EH (cell line): ENCODE measurements at places on chromosomes 5 and 9.

GRCh38 chr5:36938129-36938528, 61.6 kb downstream of the NIPBL start:
- DNase-seq, result no peak

- DNase-seq, result peak; percentile 17
Observed at GRCh38 chr9:33676746-33677505, 118.4 kb upstream of the PRSS3 start.

- DNase-seq, result peak; percentile 7
Observed at GRCh38 chr5:173202266-173202875, 32.6 kb downstream of the NKX2-5 start.

- peak; percentile 8 for DNase-seq
Observed at GRCh38 chr5:110853267-110853666, 114.5 kb downstream of the SLC25A46 start.

DNA sequence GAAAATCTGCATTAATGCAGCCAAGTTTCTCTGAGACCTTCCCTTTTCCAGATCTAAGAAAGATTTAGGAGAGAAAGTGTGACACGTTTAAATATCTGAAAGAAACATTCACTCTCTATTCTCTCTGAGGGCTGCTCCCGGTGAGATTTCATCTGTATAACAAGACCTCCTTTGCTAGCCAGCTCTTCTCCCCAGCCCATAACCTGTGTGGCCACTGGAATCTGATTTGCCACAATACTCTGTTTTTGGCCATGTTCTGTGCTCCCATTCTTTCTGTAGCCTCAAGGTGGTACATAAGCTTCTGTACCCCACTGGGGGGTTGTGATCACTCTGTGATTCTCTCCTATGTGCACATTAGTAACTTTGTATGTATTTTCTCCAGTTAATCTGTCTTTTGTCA, 291.0 kb upstream of the SEMA6A start:
- DNase-seq, result no peak

DNA sequence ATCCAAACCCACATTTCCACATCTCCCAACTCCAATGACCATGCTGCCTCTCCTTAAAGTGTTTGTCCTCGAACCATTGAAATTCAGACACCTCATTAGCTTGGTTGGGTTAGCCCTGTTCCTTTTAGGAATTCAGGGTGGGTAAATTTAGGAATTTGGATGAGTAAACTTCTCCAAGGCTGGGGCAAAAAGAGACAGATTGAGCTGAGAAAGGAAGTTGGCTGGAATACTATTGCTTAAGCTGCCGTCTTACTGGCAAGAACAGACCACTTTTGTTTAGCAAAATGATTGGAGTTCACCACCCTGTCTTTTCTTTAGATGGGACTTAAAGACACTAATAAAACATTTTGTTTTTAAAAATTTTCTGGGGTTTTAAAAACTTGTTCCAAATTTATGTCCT, 143.6 kb upstream of the GDNF start:
- no peak for DNase-seq

DNA sequence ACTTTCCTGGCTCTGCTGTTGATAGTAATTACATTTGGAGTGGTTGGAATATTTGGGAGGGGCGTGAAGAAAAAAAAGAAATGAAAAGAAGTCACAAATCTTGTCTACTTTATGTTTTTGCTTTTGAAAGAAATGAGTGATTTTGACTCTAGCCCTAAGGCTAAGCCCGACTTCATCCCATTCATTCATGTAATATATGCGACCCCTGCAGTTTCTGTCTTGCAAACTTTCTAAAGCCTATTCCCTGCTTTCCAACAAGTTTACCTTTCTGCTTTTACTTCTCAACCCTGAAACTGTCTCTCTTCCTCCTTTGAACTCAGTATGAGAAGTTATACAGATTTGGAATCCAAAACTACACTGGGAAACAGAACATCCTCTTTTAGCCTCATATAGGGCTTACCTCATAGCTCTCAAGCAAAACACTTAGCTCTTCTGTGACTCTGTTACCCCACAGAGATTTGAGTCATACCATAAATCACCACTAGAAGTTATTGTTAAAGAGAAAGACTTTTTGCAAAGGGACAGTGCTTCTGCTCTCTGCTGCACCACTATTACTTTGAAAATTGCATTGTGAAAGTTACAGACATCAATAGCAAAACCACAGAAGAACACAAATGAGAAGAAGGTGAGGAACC, 1.6 kb downstream of the CFAP95 start:
- DNase-seq, result peak; percentile 53

GRCh38 chr9:115653171-115653606, 500.4 kb upstream of the PAPPA start:
- DNase-seq, result peak; percentile 79

GRCh38 chr5:32572778-32573480, 12.4 kb upstream of the SUB1 start:
- no peak for DNase-seq

GRCh38 chr5:162052676-162053075, 14.9 kb upstream of the GABRG2 start:
- DNase-seq, result no peak

GRCh38 chr5:16521521-16522483, 56.2 kb upstream of the ZNF622 start:
- no peak for DNase-seq

- DNase-seq, result peak; percentile 76
Observed at GRCh38 chr5:54702470-54702869, 184.9 kb downstream of the SNX18 start.

DNA sequence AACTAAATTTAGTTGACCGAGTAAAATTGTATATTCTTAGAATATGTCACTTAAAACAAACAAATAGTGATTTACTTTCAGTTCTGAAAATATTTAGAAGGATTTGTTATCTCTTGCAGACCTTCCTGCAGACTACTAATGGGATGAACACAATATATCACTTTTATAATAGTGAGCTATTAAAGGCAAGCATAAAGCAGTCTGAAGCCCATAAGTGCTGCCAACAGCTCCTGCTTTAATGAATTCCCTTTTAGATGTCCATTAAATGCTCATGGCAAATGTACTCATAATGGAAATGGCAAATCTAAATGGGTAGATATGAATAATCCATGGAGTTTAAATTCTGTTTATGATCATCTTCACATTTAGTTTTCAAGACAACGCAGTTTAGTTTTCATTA, 170.2 kb downstream of the RANBP17 start:
- no peak for DNase-seq

DNA sequence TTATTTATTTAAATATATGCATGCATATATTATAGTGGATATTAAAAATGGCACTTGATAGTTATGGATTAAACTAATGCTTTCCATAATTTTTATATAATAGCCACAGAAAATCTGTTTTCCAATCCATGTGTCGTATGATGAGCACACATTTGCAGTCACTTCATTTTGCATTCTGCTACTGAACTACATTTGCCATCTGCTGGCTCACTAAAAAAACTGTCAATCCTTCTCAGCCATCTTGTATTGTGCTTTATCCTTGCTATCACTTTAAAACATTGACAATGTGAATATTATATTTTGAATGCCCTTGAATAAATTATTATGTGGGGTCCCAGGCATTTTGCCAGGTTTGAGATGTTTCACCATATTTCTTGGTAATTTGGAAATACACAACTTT, 586.6 kb downstream of the DNAH5 start:
- no peak for DNase-seq

DNA sequence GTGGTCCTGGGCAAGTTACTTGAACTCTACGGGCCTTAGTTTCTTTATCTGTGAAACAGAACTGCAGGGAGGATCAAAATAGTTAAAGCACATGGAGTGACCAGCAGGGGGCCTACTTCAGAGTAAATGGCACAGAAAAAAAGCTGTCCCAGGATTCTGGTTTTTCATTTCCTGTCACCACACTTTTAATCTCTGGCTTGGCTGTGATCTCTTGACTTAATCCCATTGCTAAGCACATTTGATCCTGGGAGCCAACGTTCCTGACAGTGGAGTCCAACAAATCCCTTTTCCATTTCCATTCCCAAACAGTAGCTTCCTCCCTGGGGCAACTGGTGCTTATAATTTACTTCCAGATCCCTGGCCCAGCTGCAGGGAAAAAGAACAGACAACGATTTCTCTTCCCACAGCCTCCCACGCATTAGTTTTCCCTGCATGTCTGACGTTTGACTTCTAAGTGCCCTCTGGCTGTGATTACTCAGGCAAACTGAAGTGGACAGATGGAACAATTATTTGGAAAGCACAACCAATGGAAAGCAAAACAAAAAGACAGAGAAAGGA, 136.5 kb upstream of the STK32A start:
- peak; percentile 56 for DNase-seq

GRCh38 chr5:81184749-81185110, 48.4 kb upstream of the CKMT2 start:
- DNase-seq, result no peak

GRCh38 chr5:144945503-144945902, 774.8 kb downstream of the KCTD16 start:
- no peak for DNase-seq

- no peak for DNase-seq
Observed at GRCh38 chr5:165157219-165157618, 1651.8 kb downstream of the MAT2B start.

DNA sequence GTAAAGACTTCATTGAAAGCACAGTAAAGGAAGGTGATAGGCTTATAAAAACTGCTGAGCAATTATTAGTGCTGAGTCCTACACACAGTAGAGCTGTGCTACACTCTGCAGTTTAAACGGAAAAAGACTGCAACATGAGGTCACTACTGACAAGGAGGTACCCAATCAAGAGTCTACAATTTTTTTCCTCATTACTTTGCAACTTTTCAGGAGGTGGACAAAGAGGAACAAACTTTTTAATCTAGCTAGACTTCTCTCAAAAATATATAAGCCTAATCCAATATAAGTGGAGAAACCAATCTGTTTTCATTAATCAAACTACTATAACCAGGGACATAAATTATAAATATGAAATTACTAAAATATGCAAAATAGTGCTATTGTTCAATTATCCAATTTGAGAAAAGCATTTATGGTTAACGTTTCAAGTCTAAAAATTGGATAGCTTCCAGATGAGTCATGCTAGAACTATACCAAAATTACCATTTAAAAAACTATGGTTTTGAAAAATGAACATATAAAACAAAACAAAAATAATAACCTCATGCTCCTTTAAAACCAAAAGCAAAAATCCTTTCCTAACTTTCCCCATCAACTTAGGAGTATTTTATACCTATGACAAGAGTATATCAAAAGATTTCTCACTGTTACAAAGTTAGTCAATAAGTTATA, 37.7 kb downstream of the FAM13B start:
- peak; percentile 43 for DNase-seq

GRCh38 chr9:81146241-81146640, 543.1 kb downstream of the TLE1 start:
- DNase-seq, result no peak

DNA sequence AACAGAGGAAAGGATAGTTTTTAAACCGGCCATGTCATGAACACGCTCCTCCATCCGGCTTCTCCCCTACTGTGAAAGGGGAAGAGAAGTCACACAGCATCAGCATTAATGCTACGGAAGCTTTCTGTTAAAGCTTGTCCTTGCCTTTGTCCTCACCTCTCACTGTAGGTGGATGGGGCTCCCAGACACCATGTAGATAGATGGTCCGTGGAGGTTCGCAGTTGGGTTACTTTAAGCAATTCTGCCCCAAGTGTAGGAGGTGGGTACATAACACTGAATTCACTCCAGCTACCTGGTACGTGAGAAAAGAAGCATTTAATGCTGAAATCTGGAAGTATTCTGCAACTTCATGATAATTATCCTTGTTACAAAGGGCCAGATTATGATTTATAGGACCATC, 165.8 kb downstream of the BAAT start:
- DNase-seq, result no peak

DNA sequence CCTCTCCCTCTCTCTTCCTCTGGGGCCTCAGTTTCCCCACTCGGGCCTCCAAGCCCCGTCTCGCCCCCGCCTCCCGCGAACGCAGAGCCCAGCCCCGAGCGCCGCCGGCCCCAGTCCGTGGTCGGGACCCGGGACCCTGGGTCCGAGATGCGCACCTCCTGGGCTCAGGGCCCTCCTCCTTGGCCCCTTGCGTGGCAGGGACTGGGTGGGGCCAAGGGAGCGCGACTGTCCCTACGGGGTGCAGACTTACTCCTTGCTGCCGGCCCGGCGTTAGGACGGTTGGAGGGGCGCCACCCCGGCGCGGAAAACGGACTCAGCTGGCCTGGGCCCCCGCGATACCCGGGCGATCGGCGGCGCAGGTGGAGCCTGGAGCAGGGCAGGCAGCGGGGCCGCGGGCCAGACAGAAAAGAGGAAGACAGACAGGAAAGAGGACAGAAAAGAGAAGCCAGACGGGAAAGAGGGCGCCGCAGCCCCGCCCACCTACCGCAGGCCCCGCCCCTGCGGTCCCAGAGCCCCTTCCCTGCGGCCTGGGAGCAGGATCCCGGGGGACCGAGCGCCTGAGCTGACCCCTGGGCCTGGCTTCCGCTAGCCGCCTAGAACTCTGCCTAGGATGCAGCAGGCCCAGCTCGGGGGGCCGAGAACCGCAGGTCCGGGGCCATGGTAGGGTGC, at the start of gene GBGT1:
Gene GBGT1 (minus strand): TSS at position 411 of the 669 bp plus-strand sequence. CDS start 1,502 bp downstream, outside the sequence.
- DNase-seq, result peak; percentile 55

GRCh38 chr5:77777281-77777892, 1.2 kb upstream of the TBCA start:
- DNase-seq, result no peak

- DNase-seq, result peak; percentile 83
Observed at GRCh38 chr9:36136272-36136893, at the start of gene GLIPR2. TSS of gene GLIPR2 (plus strand) at chr9:36136733. CDS start at chr9:36136779, 46 bp downstream.

- DNase-seq, result no peak
Observed at GRCh38 chr5:158351485-158352125, 492.7 kb upstream of the CLINT1 start.

DNA sequence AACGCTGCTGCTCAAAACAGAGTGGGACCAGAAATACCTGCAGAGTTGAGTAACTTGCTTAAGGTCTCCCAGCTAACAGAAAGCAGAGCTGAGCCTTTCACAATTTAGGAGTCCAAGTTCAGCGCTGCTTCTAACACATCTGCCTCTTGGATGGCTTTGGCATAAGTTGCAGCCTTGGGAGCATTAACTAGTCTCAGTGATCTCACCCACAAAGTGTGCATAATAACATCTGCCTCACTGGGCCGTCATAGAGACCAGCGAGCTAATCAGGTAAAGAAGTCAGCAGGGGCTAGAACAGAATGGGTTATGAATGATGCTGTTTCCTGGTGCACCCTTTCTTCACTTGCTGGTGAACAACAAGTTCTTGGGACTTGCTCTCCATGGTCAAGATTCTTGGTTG, 36.5 kb downstream of the WWC1 start:
- no peak for DNase-seq

- DNase-seq, result no peak
Observed at GRCh38 chr5:21071421-21071820, 1083.4 kb upstream of the CDH18 start.

DNA sequence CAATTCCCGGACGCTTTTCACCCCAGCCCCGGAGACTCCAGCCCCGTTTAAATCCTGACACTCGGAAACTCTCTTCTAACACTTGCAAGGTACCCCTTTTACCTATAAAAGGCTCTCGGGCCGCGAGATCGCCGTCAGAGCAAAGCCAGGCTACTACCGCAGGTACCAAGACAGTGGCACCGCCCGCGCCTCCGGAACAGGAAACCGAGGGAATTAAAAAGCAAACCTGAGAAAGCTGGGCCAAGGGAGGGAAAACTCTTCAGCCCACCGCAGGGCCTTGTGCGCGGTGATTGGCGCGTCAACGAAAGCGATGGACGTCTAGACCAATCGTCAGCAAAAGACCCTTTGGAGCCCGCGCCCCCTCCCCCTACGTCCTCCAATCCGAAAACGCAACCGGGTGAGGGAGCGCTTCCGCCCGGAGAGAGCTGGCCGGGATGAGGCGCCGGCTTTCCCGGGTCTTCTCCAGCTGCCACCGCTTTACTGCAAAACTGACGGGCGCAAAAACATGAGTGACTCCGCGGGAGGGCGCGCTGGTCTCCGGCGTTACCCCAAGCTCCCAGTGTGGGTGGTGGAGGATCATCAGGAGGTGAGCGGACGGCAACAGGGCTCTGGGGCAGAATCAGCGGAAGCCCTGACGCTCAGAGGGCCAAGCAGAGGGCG, at the start of the genes C5orf22 and DROSHA:
Gene C5orf22 (plus strand): TSS at position 414 of the 660 bp plus-strand sequence. CDS start 92 bp downstream, at position 506.
Gene DROSHA (minus strand): TSS at position 206 of the 660 bp plus-strand sequence. CDS start 3,034 bp downstream, outside the sequence.
- DNase-seq, result peak; percentile 97
